Kidney tubule cell (primary cell): ENCODE measurements at places on chromosomes 4 and X.

GRCh38 chr4:108008721-108009120 is 19.0 kb downstream of the HADH start:
- DNase-seq = peak; percentile 84

- DNase-seq = no peak
These were observed 26.5 kb downstream of the HAND2 start for GRCh38 chr4:173503330-173504180.

DNA sequence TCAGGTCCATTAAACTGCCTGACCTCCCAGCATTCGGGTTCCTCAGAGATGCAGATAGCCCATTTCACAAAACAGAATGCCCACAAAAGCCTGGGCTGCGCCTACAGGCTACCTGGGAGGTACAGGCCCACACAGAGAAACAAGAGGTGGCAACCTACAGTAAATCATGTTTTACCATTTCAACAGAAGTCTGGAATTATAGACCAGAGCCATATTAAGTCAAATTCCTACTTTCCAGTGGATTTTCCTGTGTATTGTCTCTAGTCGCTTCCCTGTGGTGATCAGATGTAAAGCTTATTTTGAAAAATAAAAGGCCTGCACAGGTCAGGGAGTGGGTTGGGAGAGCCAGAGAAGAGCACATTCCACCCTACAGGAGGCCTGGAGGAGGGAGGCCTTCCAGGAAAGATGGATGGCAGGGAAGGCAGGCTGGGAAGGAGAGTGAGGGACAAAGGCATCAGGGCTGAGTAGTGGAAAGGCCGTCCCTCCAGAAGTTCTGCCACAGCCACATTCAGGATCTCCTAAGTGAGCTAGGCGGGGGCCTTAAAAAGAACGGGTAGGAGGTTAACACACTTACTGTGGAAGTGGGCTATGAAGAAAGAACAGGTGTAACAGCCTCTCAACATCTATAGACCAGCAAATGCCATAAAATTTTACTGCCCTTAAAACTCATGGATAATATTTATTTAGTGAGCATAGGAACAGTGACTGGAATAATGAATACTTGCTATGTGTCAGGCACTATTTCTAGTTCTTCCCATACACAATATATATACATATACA is 19.0 kb upstream of the USO1 start:
- no peak for DNase-seq

DNA sequence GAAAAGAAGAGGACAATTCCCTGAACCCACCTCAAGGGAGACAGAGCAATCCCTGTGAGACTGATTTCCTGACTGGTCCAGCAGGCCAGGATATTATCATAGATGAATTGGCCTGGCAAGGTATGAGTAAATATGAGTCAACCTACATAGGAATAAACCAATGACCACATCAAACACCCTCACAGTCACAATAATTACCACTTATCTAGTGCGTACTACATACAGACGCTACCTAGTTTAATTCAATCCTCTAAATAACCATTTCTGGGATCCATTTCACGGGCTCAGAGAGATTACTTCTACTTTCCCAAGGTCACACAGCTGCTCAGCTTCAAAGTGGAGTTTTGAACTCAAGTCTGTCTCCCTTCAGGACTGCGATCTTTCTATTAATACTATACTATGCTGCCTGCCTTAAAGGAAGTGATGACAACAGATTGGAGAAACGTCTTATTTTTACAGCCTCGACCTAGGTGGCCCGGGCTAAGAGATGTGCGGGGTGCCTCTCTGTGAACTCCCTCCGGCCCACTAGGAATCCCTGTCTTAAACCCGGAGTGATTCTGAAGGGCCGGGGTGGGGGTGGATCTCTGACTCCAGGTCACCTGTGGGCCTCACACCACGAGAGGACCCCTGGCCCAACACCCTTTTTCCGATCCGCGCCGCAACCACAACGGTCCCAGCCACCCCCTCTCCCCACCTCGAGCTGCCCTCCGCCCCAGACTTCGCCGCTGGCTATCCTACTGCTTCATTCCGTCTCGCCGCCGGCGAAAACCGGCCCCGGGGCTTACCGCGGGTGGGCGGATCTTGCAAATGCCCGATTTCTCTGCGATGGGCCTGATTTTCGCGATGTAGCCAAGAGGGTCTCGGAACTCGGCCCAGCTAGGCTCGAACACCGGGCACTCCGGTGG is 800 bp downstream of the KDM5C start:
- peak; percentile 86 for DNase-seq

DNA sequence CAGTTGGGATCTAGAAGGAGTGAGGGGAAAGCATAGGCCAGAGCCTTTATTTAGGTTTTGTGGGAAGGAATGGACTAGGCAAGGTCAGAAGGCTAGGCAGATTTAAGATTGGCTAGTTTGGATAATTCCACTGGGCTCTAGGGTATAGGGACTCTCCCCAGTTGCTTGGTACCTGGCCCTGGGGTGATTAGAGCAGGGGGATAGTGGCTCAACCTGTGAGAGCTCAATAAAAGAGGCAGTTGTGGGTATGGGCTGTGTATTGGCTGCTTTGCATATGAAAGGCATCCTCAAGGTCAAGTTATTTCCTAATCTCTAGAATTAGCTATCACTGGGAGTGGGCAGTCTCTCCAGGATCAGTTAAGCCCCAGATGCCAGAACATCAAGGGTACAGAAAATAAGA is 61.3 kb downstream of the ZNF81 start:
- no peak for DNase-seq

DNA sequence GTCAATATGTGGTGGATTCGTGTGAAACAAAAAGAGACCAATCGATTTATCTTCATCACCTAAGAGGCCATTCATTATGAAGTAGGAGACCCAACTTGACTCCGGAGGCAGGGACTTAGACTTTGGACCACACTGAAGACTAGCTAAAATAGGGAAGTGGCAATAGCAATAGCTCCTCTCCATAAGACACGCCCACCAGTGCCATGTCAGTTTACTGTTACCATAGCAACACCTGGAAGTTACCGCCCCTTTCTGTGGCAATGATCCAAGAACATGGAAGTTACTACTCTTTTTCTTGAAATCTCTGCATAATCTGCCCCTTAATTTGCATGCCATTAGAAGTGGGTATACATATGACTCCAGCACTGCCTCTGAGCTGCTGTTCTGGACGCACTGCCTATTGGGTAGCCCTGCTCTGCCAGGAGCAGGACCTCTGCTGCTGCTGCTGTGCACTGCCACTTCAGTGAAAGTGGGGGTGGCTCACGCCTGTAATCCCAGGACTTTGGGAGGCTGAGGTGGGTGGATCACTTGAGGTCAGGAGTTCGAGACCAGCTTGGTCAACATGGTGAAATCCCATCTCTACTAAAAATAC is 163.2 kb downstream of the PRKX start:
- peak; percentile 23 for DNase-seq

DNA sequence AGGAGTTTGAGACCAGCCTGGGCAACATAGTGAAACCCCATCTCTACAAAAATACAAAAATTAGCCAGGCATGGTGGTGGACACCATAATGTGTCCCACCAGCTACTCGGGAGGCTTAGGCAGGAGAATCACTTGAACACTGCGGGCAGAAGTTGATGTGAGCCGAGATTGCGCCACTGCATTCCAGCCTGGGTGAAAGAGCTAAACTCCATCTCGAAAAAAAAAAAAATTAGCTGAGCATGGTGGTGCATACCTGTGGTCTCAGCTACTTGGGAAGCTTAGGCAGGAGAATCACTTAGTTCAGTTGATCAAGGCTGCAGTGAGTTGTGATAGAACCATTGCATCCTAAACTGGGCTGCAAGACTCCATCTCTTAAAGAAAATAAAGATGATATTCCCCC is 91.2 kb downstream of the PLS3 start:
- DNase-seq = no peak

DNA sequence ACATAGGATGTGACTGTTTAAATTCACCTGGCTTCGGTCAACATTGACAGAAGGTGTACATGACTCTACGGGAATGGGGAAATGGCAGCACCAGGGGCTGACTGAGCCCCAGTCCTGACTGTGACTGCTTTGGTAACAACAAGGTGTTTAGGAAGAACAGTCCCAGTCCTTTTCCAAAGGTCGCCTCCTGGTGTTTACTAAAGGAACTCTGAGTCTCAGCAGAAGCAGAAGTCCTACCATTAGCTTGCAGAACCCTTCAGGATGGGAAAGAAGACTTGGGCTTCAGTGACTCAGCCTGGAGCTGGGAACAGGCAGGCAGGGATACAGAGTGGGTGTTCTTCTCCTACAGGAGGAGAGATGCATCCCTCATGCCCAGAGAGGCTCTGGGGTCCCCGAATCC is 103.3 kb downstream of the MGST2 start:
- peak; percentile 18 for DNase-seq

DNA sequence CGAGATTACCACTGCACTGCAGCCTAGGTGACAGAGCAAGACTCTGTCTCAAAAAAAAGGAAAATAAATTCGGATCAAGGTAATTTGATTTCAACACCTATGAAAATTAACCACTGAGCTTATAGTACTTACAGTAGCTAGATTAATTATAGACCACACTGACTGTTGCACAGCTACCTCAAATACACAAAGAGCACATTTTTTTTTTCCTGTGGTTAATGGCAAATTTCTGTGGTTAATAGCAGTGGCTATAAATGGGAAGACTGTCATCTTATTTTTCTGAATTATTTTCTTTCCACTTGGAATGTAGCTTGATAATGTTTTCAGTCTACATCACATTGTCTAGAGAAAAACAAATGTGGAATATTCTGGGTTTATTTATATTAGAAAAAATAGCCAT is 1661.6 kb upstream of the PCDH7 start:
- no peak for DNase-seq

GRCh38 chr4:84939113-84939512 is 27.4 kb downstream of the WDFY3 start:
- DNase-seq = no peak

DNA sequence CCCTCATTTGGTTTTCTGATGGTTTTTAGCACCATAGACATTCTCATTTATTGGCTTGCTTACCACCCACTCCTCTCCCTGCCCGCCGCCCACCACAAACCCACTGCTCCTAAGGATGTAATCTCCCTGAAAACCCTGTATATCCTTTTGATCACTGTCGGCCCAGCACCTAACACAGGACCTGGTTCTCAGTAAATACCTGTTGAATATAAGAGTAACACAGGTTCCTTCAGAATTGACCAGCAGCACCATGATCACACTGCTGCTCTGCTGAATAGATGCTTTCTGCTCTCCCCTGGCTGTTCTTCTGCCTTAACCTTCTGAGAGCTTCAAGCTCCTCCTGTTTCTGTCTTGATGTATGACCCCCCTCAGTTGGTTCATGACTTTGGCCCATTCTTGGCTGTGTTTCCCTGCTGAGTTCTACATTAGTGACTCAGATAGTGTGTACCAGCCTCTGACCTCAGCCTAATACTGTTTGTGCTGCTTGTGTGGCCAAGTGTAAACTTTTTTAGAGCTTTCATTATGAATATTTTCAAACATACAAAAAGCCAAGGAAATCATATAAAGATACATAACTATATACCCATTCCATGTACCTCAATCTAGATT is 265.3 kb downstream of the FRMPD4 start:
- peak; percentile 21 for DNase-seq

GRCh38 chr4:163592212-163592611 is 97.7 kb downstream of the TMA16 start:
- DNase-seq = no peak

DNA sequence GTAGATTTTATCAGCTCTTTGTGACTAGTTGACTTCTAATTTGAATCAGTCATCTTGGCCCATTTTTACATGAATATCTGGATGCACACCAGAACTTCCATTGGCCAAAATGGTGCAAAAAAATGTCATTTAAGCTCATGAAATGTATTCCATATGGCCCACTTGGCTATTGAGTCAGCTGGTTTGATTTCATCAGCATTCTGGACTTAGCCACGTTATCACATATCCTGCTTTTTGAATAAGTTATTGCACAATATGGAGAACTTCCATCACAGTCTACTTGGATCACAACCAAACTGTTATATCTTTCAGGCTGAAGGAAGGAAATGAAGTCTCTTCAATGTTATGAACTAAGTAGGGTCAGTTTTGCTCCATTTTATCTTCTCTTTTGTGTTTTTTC is 640.6 kb downstream of the PCDH7 start:
- no peak for DNase-seq

GRCh38 chr4:79181190-79181589 is 144.7 kb downstream of the NAA11 start:
- no peak for DNase-seq

DNA sequence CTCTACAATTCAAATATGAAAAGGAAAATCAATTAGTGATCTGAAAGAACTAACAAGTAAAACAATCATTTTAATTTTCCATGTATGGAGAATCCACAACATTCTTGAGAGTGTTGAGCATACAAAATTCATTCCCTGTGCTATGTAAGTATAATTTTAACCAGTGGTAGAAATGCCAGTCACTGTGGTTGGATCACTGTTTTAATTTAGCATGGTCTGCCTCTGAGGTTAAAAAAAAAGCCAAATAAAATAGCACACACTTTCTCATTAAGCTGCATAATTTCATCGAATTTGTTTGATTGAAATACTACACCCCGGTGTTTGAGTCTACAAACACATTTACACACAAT is 185.5 kb upstream of the STS start:
- no peak for DNase-seq

DNA sequence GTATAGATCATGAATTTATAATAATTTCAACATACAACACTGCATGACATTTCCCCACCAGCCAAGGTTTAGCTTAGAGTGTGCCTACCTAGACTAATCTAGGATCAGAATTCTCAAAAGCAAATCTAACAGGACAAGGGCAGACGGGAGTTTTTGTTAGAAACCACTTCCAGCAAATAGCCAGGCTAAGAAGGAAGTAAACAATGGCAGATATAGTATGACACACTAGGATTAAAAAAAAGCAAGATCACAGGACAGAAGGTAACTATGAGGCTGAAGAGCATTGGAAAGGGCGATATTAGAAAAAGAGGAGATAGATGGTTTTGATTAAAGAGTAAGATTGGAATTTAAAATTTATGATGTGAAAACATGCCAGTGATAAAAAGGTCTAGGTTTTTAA is 124.8 kb downstream of the LRBA start:
- DNase-seq = no peak

DNA sequence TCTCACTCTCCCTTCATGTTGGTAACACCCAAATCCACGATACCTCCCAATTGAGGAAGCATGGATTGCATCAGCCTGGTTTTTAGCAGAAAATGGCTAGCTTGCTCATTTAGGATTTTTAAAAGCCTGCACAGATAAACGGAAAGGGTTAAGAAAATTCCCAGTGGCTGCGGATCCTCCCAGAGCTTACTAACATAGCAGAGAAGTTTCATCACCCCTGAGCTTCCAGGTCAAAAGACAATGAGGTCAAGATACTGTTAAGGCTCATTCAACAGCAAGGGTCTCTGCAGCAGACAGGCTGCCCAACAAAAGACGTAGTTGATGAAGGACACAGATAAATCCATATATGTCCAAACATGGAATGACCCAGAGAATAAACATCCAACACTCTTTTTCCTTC is 220.2 kb downstream of the ASMT start:
- DNase-seq = no peak
